ENCODE measurements at places on chromosomes 16 and 17.
A peak's percentile ranks its signal among the peaks of the same experiment; 100 is the strongest.

- peak; percentile 55 for DNase-seq
Measured at GRCh38 chr17:77836557-77837041, 121.9 kb upstream of the TNRC6C start.

DNA sequence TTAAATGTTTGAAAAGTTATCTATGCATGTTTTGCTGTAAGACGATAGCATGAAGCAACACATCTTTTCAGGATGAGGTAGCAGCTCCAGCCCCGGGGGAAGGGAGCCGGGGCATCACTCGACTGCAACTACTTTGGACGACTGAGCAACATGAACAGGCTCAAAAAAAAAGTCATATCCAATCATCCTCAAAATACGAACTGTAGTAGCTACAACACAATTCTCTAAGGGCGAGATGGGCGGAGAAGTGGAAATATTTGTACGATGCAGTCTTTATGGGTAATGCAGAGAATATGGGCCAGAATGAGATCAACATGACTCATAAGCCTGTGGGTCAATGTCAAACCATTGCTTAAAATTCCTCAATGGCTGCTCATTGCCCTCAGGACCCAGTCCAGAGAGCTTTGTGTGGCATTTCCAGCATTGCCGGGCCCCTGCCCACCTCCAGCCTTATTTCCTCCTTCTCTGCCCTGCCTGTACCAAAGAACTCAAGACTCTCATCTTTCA, 17.7 kb upstream of the SMURF2 start:
- DNase-seq: no peak

DNA sequence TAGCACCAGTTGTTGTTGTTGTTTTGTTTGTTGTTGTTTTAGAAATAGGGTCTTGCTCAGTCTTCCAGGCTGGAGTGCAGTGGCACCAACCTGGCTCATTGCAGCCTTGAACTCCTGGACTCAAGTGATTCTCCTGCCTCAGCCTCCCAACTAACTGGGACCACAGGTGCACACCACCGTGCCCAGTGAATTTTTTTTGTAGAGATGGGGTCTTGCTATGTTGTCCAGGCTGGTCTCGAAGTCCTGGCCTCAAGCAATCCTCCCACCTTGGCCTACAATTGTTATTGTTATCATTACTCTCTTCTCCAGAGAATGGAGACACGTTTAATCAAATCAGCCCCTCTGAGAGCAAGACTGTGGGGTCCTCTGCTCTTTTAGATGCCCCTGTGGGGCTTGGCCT, 42.7 kb upstream of the EMP2 start:
- DNase-seq: no peak

DNA sequence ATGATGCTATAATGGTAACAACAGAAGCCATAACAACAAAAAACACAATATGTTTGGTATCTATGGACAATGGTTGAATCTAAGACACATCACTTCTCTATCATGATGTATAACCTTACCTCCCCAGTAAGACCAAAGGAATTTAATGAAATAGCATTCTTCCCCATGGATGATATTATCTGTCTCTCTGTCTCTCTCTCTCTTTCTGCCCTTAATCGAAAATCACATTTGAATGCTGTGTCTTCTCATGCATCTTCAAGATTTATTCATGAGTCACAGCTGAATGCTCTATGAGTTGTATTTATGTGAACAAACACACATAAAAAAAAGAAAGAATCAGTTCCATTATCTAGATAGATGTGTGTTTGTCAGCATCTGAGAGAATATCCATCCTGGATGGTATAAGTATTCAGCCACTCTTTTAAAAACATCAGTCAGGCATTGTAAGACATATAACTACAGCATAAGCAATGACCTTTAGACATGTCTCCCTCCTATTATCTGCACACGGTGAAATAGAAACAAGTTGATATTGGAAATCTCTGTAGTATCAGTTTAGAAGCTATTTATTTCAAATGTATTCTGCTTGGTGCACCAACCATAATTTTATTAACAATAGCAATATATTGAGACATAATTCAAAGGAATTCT, 433.3 kb downstream of the TOX3 start:
- DNase-seq: no peak

DNA sequence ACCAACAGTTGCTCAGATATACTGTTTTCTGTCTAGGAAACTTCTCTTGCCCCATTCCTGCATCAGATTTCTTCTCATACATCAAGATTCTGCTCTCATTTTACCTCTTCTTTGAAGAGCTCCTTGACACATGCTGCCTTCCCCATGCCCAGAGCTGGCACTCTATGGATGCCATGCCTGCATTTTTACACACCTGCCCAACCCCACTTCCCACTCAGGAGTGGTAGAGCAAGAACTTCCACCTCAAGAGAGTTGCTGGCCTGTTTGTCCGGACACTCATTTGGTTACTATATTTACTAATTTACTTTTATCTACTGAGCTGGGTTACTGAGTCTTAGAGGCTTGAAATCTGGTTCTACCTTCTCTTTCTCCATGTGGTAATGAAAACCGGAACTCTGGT, 98.3 kb upstream of the HLF start:
- no peak for DNase-seq

- DNase-seq: no peak
Measured at GRCh38 chr16:16183562-16183961, 39.7 kb downstream of the ABCC6 start.

GRCh38 chr16:56657555-56658326, at the start of gene MT1F:
TSS of gene MT1F (plus strand) at chr16:56657959. CDS start at chr16:56658059, 100 bp downstream.
- DNase-seq: peak; percentile 73

DNA sequence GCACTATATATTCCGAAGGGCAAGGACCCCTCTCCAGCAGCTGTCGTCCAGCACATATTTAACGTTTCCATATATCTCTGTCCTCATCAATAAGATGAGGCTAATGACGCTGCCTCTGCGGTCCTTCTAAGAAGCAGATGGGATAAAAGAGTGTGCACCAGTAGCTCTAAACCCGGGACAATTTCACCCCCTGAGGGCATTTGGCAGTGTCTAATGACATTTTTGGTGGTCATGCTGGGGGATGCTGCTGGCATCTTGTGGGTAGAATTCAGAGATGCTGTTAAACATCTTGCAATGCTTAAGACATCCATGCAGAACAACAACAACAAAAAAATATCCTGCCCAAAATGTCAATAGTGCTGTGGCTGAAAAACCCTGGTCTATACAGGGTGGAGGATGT, 372.9 kb downstream of the CDH13 start:
- DNase-seq: no peak

DNA sequence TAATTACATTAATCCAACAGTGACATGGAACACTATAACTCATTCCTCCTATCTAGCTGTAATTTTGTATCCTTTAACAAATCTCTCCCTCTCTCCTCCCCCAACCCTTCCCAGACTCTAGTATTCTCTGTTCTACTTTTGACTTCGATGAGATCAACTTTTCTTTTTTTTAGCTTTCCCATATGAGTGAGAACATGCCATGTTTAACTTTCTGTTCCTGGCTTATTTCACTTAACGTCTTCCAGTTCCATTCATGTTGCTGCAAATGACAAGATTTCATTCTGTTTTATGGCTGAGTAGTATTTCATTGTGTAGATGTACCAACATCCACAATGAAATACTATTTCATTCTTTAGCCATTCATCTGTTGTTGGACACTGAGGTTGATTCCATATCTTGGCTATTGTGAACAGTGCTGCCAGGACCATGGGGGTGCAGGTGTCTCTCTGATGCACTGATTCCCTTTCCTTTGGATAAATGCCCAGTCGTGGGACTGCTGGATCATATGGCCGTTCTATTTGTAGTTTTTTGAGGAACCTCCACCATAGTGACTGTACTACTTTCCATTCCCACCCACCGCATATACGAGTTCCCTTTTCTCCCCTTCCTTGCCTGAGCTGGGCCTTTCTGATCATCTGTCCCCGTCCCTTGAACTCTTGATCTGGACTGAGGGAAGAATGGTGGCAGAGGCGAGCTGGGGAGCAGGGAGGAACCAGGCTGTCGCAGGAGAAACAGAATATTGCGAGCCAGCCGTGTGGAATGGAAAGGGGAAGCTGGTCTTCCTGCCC, 7.7 kb upstream of the CEP295NL start:
- peak; percentile 95 for DNase-seq

DNA sequence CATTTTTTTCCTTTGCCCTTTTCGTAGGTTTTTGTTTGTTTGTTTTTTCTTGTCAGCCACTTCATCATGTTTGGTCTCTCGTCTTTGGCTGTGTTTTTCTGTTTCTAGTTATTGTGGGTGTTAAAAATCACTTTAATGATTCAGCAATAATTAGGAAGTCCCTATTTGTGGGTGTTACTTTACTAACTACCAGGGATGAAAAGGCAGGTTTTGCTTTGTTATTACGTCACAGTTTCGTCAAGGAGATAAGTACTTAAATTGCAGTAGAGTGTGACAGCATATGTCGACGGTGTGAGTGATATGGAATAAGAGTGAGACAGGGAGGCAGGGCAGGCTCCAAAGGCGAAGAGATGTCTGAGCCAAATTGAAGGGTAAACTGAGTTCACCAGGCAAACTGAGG, 479.6 kb downstream of the WWOX start:
- DNase-seq: no peak

DNA sequence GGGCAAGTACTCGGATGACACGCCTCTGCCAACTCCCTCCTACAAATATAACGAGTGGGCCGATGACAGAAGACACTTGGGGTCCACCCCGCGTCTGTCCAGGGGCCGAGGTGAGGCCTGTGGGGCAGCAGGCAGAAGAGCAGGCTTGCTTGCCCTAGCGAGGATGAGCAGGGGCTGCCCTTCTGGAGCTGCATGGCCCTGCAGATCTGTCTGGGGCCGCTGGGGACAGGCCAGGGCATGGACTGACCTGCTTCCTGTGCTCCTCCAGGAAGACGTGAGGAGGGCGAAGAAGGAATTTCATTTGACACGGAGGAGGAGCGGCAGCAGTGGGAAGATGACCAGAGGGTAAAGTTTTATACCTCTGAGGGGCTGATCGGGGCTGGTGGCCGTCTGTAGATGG, 5.3 kb downstream of the DHX38 start:
- DNase-seq: no peak

DNA sequence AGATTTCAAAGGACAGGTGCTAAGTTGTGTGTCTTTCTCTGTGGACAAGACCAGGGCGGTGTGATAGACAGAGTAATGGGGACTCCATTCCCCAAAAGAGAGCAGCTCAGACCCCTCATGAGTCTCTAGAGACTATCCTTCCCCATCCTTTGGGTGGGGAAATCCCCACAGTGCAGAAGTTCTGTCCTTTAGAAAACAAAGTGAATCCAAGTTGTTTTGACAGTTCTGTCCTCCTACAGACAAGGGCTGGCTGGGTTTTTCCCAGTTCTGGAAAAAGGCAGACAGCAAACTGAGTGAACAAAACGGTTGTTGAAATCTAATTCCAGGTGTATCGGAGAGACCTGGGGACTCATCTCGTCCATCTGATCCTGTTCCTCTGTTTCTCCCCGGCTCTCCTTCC, 11.0 kb upstream of the HAS3 start:
- no peak for DNase-seq

DNA sequence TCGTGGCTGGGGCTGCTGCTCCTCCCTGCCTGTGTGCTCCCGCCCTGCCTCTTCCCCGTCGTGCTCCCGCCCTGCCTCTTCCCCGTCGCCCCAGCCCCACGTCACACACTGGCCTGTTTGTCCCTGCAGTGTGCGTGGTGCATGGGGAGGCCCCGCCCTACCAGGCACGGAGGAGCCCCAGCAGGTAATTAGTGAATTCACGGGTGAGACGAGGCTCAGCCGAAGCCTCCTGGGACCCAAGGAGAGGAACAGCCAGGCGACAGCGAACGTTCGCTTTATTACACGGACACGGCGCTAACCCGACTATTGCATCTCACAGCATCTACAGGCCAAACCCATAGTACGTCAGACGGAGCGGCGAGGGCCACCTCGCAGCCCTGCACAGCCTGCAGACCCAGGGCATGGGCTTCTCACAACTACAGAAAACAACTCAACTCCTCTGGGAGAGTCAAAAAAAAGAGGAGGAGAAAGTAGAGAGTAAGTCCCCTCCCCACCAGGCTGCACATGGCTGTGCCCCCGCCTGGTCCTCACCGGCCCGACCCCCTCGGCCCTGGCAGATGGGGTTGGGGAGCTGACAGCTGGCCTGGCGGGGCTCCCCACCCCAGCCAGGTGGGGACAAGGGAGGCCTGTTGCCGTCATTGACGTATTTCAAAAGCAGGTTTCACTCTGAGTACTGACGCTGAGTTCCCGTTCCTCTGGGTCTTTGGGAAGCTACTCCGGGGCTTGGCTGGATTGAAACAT, 4.3 kb upstream of the PABPN1L start:
- no peak for DNase-seq

GRCh38 chr16:49881890-49882289, 26.0 kb upstream of the ZNF423 start:
- no peak for DNase-seq

DNA sequence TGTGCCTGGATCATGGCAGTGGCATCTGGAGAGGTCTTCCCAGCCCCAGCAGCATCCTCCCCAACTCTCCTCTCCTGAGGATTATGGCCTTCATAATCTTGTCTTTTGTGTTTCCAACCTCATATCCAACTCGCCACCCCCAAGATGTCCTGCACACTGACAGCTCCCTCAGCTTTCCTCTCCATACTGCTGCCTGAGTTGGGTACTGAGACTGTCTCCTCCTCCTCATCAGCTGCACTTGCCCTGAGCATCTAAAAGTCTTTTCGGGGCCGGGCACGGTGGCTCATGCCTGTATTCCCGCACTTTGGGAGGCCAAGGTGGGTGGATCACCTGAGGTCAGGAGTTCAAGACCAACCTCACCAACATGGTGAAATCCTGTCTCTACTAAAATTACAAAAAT, 2.0 kb downstream of the CD300LB start:
- DNase-seq: no peak

GRCh38 chr16:80962879-80963278, 43.8 kb downstream of the CMC2 start:
- no peak for DNase-seq

DNA sequence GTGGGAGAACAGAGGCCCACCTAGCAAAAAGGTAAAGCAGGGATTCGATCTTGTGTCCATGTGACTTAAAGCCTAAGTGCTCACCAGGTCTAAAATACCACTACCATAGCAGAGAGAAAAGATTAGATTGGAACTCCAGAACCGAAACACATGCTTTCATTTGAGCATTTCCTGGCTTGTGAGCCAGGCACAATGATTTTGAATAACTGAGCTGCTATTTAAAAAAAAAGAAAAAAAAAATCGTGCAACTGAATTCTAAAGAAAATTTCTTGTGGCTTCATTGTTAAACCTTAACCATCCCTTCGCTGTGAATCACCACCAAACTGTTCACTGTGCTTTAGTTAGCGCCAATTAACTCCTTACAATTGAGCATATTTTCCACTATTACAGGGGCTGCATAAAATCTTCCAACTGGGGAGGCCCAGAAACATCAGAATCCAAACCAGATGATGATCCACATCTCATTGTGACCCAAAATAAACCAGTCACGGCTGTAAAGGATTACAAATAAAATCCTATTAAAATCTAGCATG, 366.4 kb upstream of the ERCC4 start:
- DNase-seq: no peak

DNA sequence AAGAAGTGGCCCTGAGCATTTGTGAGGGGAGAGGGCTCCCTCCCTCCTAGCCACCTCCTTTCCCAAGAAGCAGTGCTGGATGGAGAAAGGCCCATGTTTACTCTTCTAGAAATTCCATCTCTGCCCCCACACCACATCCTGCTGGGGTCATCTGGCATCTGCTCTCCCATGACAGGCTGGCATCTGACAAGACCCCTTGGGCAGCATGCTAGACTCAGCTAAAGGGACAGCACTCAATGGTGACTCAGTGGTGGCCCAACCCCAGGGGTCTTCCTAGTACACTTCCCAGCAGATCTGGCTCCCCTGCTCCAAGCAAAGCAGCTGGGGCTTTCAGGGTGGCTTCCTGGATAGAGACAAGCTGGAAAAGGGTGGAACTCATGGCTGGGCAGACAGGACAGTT, 14.4 kb downstream of the SLC38A7 start:
- DNase-seq: no peak

Data from inflammatory macrophage (primary cell).